Lower leg skin (tissue), 4 donors: ENCODE measurements at places on chromosomes 3 and 15. TPM values are rescaled to one million over a fixed set of nuclear protein-coding genes. Genes with fewer than 3 reads are reported as not detected.

CMTM8 gene
- total RNA-seq: 11.2 TPM

CXCR6 gene
- total RNA-seq: 0.44 TPM

CIB1 gene
- total RNA-seq: 25.0 TPM

MAP1A gene
- total RNA-seq: 6.7 TPM

CP gene
- total RNA-seq: 15.0 TPM

FBXO40 gene
- not detected for total RNA-seq

TGM5 gene
- total RNA-seq: 98.2 TPM

GRCh38 chr3:65439641-65440284 is 599.0 kb downstream of the MAGI1 start:
- DNase-seq: no peak

GRCh38 chr3:47456984-47457383 is 18.8 kb downstream of the SCAP start:
- DNase-seq: no peak

DNA sequence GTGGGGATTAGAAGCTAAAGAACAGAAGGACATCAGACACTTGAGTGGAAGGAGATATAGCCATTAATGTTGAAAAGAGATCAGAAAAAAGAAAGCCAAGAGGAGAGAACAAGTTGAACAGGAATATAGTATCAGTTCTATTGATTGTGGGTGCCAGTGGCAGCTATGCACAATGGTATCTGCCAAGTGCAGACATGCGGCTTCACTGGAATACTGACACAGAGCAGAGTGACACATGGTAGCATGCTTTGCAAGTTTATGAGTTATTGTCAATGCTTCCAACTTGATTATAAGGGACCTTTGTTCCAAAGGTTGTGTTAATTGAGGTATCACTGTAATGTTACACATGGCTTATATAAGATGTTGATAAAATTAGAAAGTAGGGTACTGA is 42.0 kb upstream of the TP63 start:
- no peak for DNase-seq

GRCh38 chr3:63818282-63819150 is 583 bp upstream of the C3orf49 start:
- peak; percentile 88 for DNase-seq

- DNase-seq: no peak
These were observed 188.7 kb upstream of the TBC1D5 start for GRCh38 chr3:17931131-17931530.

- DNase-seq: no peak
These were observed 18.8 kb upstream of the CHD2 start for GRCh38 chr15:92881211-92881754.

DNA sequence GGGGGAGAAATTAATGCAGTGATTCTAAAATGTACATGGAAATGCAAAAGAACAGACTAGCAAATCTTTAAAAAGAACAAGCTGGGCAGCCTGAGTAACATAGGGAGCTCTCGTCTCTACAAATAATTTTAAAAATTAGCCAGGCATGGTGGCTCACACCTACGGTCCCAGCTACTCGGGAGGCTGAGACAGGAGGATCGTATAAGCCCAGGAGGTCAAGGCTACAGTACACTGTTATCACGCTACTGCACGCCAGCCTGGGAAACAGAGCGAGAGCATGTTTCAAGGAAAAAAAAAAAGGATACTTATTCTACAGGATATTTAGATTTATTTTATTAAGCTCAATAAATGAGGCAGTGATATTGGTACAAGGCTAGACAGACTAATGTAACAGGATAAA is 40.9 kb downstream of the STAG1 start:
- DNase-seq: no peak

DNA sequence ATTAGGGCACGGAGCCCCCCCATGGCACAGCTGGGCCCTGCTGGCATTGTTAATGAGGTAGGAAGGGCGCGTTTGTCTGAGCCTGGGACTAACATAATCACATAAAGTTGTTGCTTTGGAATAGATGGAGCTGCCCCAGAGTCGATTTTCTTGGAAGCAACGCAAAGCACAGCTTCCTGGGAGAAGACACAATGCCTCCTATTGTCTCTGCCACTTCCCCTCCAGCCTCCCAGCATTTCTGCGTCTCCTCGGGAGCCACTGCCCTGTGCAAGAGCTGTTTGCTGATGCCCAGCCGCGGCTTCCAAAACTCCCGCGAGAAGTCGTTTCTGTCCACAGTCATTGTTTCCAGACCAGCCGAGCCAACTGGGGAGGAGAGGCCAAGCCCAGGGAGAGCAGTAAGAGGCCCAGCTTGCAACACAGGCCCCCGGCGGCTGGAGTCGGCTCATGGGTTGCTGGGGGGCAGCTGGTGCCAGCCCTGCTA is 18.1 kb upstream of the ALDH1A3 start:
- DNase-seq: no peak

GRCh38 chr15:84949043-84949442 is 32.6 kb upstream of the PDE8A start:
- no peak for DNase-seq

DNA sequence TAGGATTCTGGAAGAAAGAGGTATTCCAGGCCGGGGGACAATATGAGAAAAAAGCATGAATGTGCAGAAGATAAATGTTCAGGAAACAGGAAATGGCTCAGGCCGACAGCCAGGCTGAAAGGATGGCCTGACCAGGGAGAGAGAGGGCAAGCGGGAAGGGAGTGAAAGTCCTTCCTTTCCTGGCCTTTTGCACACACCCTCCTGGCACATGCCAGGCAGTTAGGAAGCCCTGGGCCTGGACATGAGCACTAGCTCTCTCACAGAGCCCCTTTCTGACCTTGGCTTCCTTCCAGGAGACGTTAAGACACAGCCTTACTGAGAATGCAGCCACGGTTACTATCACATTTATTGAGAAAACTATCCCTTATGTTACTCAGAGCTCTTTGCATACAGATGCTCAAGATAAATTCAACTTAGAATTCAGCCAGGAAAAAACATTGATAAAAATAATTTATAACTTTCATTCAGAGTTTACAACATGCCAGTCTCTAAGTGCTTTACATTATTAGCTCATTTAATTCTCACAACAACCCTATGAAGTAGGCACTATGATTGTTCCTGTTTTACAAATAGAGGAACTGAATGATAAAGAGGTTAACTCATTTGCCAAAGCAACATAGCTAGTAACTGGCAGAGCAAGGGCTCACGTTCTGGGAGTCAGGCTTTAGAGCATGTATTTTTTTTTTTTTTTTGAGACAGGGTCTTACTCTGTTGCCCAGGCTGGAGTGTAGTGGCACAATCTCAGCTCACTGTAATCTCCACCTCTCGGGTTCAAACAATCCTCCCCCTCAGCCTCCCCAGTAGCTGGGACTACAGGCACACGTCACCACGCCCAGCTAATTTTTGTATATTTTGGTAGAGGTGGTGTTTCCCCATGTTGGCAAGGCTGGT is 39.4 kb upstream of the SMAD3 start:
- peak; percentile 36 for DNase-seq

GRCh38 chr15:82774496-82774895 is 31.4 kb downstream of the FSD2 start:
- DNase-seq: no peak

DNA sequence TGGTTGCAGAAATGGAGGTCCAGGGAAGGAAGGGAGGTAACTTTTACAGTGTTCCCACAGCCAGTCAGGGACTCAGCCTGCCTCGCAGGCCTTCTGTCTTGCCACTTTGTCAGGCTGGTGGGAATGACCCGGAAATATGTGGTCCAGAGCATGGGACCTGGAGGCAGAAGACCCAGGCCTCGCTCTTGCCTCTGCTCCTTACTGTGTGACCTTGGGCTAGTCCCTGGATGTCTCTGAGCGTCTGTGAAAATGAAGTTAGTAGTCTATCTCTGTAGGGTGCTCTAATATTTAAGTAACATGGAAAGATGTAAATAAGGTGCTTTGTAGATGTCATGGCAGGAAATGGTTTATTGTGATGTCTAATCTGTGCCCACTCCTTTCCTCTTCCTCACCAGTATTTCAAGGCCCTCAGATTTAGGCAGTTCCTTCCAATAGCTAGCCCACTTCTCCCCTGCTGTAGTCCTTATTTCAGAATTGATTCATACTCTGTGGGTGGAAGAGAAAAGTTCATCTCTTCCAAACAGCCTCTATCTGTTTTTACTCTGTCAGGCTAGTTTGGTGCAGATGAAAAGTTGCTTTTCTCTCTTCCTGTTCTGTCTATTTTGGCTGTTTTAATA is 9.1 kb downstream of the CORO2B start:
- DNase-seq: no peak

- DNase-seq: no peak
These were observed 5.3 kb downstream of the TNFSF10 start for GRCh38 chr3:172517859-172518466.

DNA sequence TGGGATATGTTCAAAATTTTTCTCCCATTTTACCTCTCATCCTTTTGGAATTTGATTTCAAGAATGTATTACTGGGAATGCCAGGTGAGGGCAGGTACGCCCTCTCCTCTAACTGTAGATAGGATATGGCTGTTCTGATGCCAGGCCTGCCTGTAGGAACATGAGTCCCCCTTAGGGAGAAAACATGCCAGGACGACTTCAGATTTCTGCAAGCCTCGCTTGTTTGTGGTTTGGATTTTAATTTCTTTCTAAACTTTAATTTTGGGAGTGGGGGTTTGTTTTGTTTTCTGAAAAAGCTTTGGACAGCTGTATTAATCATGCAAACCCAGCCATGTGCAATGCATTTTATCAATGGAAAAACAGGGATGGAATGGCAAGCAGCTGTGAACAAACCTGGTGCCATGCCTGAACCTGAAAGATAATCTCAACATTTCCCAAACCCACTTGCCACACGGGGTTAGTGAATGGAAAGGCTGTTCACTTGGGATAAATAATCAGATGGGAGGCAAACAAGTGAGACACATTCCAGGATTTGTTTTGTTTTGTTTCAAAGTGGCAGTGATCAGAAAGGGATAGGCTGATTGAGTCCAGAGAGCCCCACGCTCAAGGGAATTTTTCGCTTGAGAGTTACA is 207.6 kb downstream of the GAP43 start:
- DNase-seq: no peak

GRCh38 chr3:95184038-95184437 is 1121.2 kb downstream of the NSUN3 start:
- no peak for DNase-seq

DNA sequence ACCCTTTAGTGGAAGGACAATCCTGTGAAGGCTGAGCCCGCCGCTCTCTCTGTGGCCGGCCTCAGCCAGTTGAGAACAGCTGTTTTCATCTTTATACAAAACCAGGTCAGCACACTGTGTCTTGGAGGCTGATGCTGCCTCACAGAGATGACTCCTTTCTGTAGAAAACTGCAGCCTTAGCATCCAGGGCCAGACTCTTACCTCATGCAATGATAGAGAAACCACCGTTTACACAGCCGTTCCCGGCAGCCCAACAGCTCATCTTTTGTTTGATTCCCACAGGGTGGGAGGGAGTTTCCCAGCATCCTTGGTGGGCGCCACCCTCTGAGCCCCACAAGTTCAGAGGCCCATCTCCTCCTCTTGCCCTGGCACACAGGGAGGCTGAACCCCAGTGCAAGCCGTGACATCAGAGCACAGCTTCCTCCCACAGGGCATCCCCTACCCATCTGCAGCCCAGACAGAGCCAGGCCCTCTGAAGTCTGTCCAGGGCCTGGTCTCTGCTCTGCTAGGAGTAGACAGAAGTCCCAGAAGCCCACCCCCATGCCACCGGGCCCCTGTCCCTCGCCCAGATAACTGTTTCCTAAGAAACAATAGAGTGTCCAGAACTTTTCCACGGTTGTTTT is 105.0 kb downstream of the LRRK1 start:
- peak; percentile 63 for DNase-seq

GRCh38 chr3:113214917-113215595 is 3.7 kb downstream of the BOC start:
- DNase-seq: no peak

GRCh38 chr15:49506341-49506740 is 83.3 kb downstream of the FGF7 start:
- DNase-seq: no peak
